Neural crest cell (in vitro differentiated cells): ENCODE measurements at places on chromosomes 6 and 20. TPM values are rescaled to one million over a fixed set of nuclear protein-coding genes. Genes with fewer than 3 reads are reported as not detected.
A peak's percentile ranks its signal among the peaks of the same experiment; 100 is the strongest.

CYP24A1 gene
- total RNA-seq, result 0.93 and 1.3 TPM in 2 replicates

MYCT1 gene
- total RNA-seq, result not detected in 2 replicates

PRRT1 gene
- total RNA-seq, result 3.1 and 4.1 TPM in 2 replicates

PMEPA1 gene
- 3.2 and 4.2 TPM in 2 replicates for total RNA-seq

MYL9 gene
- total RNA-seq, result 19.7 and 19.8 TPM in 2 replicates

GRCh38 chr6:163564534-163564933 lies 150.0 kb downstream of the QKI start:
- H3K36me3 ChIP-seq, result peaks cover 14% of the 10 kb centered on the region
- H3K27ac ChIP-seq, result no peak overlapping the region
- no peak for DNase-seq
- H3K4me3 ChIP-seq, result no peak overlapping the region
- H3K27me3 ChIP-seq, result no peaks in the 10 kb centered on the region
- peaks cover 26% of the 10 kb centered on the region for H3K4me1 ChIP-seq

GRCh38 chr6:128491610-128492206 lies 28.7 kb downstream of the PTPRK start:
- H3K27ac ChIP-seq, result peak overlapping the region; percentile 13
- no peaks in the 10 kb centered on the region for H3K27me3 ChIP-seq
- H3K4me3 ChIP-seq, result no peak overlapping the region
- no peak for DNase-seq

- H3K4me3 ChIP-seq, result no peak overlapping the region
- peaks cover 3% of the 10 kb centered on the region for H3K36me3 ChIP-seq
- H3K4me1 ChIP-seq, result peaks cover 7% of the 10 kb centered on the region
- H3K27me3 ChIP-seq, result no peaks in the 10 kb centered on the region
- H3K27ac ChIP-seq, result no peak overlapping the region
These were observed 625.2 kb downstream of the EPM2A start for GRCh38 chr6:145110109-145110508.

DNA sequence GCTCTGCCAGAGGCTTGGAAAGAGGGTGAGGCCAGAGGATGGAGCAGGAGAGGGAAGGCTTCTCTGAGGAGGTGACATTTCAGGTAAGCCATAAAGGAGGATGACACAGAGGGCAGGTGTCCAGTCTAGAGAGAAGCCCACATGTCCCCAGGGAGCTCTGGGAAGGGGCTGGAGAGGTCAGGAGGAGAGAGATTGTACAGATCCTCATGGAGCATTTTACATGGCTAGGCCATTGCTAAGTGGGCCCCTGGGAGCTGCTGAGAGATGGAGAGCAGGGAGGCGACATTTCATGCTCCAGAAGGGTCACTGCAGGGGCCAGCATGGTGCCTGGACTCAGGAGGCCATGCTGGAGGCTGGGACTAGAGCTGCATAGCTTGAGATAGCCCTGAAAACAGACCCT lies 124.5 kb downstream of the TOX2 start:
- DNase-seq, result no peak
- peaks cover 14% of the 10 kb centered on the region for H3K27me3 ChIP-seq
- peak overlapping the region; percentile 70 for H3K27ac ChIP-seq
- H3K4me1 ChIP-seq, result no peaks in the 10 kb centered on the region
- no peaks in the 10 kb centered on the region for H3K36me3 ChIP-seq
- no peak overlapping the region for H3K4me3 ChIP-seq

DNA sequence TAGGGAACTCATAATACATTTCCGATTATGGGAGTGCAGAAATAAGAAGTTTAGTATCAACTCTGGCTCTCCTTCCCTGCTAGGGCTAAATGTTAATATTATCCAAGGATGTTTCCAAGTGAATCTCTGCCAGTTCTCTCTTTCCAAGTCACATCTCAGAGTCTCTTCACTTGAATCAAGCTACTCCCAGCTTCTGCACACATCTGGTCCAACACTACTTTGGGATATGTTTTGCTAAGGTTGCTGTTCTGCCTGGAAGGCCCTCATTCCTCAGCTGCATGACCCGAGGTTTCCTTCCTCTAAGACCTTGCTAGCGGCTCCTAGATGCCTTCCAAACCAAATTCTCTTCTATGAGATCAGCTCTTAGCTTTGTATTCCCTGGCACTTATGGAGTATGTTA lies 331.8 kb downstream of the GJA1 start:
- H3K27me3 ChIP-seq, result no peaks in the 10 kb centered on the region
- H3K36me3 ChIP-seq, result no peaks in the 10 kb centered on the region
- DNase-seq, result no peak
- H3K4me1 ChIP-seq, result no peaks in the 10 kb centered on the region

DNA sequence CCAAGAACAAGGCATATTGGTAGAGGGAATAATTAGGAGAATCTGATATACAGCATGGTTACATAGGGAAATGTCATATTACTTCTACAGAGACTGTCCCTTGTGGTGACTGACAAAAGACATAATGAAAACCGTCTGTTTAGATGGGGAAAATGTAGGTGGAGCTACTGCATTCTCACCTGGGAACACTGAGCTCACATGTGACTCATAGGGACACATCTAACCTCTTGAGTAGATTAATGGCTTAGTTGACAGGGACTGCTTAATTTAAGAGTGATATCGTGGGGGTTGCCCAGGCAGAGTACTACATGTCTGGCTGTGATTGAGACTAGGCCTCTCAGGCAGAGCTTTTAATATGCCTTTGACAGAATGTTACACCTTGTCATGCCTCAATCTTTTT lies 235.3 kb upstream of the ZFP64 start:
- H3K27me3 ChIP-seq, result peaks cover 18% of the 10 kb centered on the region
- H3K4me1 ChIP-seq, result peaks cover 6% of the 10 kb centered on the region
- H3K4me3 ChIP-seq, result no peak overlapping the region
- no peak overlapping the region for H3K27ac ChIP-seq
- DNase-seq, result no peak

GRCh38 chr20:44993343-44993742 lies 27.0 kb downstream of the STK4 start:
- H3K4me1 ChIP-seq, result no peaks in the 10 kb centered on the region
- H3K27me3 ChIP-seq, result no peaks in the 10 kb centered on the region
- no peak overlapping the region for H3K4me3 ChIP-seq
- no peak overlapping the region for H3K27ac ChIP-seq
- no peak for DNase-seq

DNA sequence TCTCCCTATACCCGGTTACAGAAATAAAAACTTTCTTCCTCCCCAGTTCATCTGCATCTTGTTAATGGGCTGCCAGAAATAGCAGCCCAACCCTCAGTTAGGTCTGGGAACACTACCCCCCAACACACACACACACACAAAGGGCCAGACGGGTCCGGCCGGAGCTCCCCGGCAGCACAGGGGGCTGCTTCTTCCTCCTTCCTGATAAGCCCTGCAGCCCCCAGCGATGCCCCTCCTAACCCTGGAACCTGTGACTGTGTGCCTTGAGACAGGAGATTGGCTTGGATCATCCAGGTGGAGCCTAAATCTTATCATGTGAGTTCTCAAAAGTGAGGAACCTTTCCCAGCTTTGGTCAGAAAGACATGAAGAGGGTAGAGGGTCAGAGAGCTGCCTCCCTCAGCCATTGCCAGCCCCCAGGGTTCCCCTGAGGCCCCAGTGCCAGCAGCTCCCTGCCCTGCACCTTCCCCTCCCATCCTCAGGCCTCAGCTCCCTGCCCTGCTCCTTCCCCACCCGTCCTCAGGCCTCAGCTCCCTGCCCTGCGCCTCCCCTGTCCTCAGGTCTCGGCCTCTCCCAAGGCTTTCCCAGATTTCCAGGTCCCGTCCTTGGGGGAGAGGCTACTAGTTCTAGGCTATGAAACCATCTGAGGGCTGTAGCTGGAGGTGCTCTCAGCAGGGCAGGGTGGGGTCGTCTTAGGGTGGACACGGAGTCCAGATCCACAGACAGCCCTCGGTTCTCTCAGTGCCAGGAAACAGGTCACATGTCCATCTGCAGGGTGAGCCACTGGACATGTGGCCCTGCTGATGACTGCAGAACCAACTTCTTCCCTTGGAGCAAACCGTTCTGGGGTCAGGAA lies 34.5 kb upstream of the CST7 start:
- DNase-seq, result no peak
- H3K4me1 ChIP-seq, result peaks cover 5% of the 10 kb centered on the region
- no peak overlapping the region for H3K27ac ChIP-seq
- H3K4me3 ChIP-seq, result no peak overlapping the region

DNA sequence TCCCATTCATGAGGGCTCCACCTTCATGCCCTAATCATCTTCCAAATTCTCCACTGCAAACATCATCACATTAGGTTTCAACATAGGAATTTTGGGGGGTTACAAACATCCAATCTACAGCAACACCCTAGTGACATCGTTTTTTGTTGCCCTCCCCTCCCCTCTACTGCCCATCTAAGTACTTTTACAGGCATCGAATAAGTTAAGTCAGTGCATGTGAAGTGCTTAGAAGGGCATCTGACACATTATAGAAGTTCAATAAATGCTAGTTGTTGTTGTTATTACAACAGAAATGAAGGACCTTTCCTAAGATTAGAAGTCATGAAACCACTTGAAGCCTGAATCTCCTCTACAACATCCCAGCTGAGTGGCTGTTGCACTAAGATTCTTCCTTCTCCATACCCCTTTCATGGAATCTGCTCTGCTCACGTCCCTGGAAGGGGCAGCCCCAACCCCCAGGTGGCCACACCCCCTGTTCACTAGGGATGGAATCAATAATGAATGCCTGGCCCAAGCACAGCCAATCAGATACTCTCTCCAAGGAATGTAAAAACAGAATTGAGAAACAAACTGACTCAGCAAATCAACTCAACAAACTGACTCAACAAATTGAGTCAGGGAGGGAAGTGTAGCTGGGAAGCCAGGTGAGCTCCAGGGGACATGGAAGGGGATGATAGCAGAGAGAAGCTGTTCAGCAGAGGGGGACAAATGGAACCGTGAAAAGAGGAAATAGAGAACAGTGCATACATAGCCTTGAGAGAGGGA lies 3.9 kb upstream of the LRP11 start:
- peaks cover 6% of the 10 kb centered on the region for H3K27me3 ChIP-seq
- no peak overlapping the region for H3K27ac ChIP-seq
- H3K36me3 ChIP-seq, result no peaks in the 10 kb centered on the region
- no peak for DNase-seq
- no peak overlapping the region for H3K4me3 ChIP-seq
- peaks cover 16% of the 10 kb centered on the region for H3K4me1 ChIP-seq

DNA sequence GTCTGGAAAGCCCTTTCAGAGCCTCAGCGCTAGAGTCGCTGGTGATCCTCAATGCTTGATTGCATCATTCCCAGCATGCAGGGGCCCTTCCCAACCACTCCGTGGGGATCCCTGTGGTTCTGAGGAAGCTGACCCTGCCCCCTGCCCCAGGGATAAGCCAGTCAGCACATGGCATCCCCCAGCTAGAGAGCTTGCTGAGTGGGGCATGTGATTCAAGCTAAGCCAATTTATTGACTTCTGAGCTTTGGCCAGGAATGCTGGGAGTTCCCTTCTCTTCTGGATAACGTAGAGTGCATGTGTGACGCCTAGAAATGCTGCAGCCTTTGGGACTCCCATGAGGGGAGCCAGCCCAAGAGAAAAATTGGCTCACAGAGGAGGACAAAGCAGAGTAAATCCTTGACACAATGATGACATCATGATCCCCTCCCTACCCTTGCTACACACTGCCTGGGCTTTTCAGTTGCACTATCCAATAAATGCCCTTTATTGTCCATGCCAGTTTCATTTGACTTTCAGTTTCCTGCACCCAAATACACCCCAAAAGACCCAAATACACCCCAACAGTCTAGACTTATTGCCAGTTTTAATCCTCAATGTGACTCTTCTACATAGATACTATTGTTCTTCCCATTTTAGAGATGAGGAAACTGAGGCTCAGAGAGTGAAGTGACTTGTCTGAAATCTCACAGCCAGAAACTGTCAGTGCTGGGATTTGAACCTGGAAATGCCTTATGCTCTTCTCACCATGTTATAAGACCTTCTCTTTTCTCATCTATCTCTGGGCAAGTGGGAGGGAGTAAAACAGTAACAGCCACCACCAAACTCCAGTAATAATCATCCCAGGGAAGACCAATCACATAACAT lies 34.3 kb downstream of the KCNB1 start:
- peaks cover 25% of the 10 kb centered on the region for H3K4me1 ChIP-seq
- DNase-seq, result no peak
- H3K27ac ChIP-seq, result no peak overlapping the region
- peaks cover 5% of the 10 kb centered on the region for H3K27me3 ChIP-seq
- H3K36me3 ChIP-seq, result no peaks in the 10 kb centered on the region

DNA sequence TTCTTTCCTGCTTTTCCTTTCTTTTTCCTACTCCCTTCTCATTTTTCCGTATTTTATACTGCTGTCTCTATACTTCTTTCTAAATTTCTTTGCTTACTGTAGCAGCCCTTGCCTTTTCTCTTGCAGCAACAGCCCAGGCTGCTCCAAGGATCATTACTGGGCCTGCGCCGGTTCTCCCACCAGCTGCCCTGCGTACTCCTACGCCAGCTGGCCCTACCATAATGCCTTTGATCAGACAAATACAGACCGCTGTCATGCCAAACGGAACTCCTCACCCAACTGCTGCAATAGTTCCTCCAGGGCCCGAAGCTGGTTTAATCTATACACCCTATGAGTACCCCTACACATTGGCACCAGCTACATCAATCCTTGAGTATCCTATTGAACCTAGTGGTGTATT lies 148.8 kb downstream of the QKI start:
- H3K27ac ChIP-seq, result no peak overlapping the region
- H3K4me3 ChIP-seq, result no peak overlapping the region
- H3K4me1 ChIP-seq, result peaks cover 31% of the 10 kb centered on the region
- peaks cover 21% of the 10 kb centered on the region for H3K36me3 ChIP-seq

- no peak overlapping the region for H3K4me3 ChIP-seq
- H3K27ac ChIP-seq, result no peak overlapping the region
- H3K27me3 ChIP-seq, result no peaks in the 10 kb centered on the region
- H3K4me1 ChIP-seq, result peaks cover 17% of the 10 kb centered on the region
- DNase-seq, result no peak
- no peaks in the 10 kb centered on the region for H3K36me3 ChIP-seq
These were observed 10.9 kb upstream of the SLC2A12 start for GRCh38 chr6:134063121-134063965.

GRCh38 chr6:33905071-33905609 lies 101.3 kb upstream of the MLN start:
- H3K27me3 ChIP-seq, result no peaks in the 10 kb centered on the region
- H3K4me1 ChIP-seq, result peaks cover 26% of the 10 kb centered on the region
- no peak overlapping the region for H3K27ac ChIP-seq
- no peaks in the 10 kb centered on the region for H3K36me3 ChIP-seq
- no peak overlapping the region for H3K4me3 ChIP-seq
- DNase-seq, result no peak

DNA sequence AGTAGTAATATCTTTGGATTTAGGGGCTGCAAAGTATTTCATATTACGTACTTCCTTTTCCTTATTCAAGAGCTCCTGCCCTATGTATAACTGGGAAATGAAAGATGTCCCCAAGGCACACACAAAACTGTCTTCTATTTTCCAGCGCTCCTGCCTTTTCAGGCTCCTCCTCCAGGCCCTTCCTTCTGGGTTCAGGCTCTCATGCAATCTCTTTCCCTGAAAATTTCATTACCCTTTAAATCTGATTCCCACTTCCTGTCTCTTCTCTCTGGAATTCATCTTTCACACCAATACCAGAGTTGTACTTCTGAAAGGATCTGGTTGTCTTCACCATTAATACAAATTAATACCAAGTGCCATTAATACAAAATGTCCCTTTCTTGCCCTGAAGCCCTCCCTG lies 181.6 kb downstream of the UTRN start:
- DNase-seq, result no peak
- H3K36me3 ChIP-seq, result peaks cover 33% of the 10 kb centered on the region
- H3K4me3 ChIP-seq, result no peak overlapping the region
